ENCODE measurements at places on chromosomes 7 and 10.

DNA sequence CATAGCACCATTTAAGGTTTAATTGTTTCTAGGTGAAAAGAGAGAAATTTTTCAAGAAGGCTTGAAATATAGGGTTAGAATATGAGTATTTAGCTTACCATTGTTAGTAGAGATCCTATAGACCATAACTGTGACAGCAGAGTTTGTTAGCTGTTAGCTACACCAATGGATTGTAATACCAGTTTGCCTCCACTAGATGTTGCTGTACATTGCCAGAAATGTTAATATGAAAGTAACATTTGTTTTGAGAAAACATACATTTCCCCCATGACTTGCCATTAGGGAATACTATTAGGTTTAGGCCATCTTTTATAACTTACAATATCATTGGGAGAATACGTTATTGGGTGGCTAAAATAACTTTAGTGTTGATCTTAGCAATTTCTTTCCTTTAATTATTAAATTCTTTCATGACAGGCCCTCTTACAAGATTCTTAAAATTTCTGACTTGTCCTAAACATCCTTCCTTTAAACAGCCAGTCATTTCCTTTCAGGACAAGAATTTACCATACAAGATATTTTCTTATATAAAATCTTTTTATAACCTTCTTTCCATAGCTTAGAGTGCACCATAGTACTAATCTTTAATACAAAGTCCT is 39.5 kb downstream of the ZNF117 start:
- no peak for DNase-seq

DNA sequence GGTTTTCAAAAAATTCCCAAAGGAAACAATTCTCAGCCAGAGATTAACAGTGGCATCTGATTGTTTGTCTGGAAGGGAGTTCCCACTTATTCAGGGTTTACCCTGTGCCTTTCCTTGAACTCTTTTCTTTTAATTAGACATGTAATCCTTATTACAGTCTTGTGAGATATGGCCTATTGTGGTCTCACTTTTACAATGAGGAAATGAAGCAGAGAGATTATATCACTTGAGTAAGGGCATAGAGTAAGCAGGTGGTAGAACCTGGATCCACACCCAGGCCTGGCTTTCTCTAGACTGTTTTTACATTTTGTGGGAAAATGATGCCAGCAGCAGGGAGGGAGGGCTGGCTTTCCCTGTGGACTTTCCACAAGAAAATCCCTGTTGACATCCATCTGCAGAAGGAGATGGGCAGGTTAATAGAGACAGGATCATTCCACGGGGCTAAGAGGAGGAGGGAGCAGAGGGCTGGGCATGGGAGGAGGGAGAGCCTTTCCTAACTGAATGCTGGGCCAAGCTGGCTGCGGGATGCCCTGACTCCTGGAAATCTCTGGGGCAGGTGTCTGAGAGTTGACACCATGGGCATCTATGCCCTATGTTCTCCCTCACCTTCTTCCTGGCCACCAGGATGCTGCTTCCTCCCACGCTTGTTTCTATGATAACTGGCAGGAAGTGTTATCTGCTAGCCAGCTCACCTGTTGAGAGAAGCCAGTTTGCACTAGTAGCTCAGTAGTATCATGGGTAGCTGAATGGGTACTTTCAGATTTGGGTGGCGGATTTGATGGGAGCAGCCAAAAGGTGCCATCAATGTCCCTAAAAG is 28.7 kb upstream of the ARHGAP22 start:
- DNase-seq = no peak

- no peak for DNase-seq
Measured at GRCh38 chr7:158406801-158407200, 180.8 kb downstream of the PTPRN2 start.

- DNase-seq = no peak
Measured at GRCh38 chr10:70192326-70192968, 22.1 kb upstream of the SAR1A start.

DNA sequence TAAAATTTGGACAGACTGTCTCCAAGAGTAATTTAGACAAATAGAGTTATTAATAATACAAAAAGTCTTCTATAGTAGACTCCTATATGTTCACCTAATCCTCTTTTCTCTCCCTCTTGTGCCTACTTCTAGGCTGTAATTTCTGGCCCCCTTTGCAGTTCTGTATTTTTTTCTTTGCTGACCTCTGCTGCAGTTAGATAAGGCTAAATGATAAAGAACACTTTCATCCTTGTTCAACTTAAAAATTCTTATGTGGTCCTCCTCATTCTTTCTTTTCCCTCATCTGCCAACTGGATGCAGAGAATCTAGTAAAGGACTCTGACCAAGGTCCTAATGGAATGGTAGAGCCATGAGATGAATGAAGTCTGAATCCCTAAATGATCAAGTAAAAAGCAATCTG is 20.1 kb downstream of the GLCCI1 start:
- no peak for DNase-seq

DNA sequence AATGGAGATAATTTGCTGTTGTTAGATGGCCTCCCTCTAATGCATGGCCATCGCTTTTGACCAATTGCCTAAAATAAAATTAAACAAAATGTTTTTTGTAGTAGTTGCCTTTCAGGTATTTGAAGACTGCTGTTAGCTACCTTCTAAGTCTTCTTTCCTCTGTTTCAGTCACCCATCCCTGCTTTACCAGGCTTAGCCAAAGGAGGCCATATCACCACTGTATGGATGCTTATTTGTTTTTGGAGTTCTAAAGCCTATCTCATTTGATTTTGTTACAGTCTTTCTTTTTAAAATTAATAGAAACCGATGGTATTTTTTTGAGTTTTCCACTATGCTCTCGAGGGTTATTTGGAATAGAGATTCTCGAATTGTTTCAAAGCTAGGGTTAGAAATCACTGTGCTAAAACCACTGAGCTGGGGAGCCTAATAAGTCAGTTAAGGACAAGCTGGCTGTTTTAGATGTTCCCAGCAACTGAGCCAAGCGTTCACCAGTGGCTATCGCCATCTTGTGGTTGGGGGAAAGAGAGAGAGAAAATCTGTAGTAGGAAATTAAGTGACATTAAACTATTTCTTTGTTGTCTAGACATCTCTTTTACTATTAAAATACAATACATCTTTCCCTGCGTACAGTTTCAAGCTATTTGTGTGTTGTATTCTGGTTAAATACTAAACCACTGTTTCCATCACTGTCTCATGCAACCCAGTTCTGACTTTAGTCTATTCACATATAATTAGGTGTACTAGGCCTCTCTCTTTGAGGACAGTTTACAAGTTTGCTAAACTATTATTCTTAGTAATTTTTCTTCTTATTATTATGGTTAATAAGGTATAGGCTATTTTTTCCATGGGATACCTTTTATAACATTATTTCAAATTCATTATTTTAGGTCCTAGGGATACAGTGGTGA is 52.2 kb downstream of the GPR158 start:
- DNase-seq = peak; percentile 2

- no peak for DNase-seq
Measured at GRCh38 chr10:33521904-33522303, 187.4 kb upstream of the NRP1 start.

GRCh38 chr10:32315424-32315823 is 31.5 kb downstream of the EPC1 start:
- no peak for DNase-seq

DNA sequence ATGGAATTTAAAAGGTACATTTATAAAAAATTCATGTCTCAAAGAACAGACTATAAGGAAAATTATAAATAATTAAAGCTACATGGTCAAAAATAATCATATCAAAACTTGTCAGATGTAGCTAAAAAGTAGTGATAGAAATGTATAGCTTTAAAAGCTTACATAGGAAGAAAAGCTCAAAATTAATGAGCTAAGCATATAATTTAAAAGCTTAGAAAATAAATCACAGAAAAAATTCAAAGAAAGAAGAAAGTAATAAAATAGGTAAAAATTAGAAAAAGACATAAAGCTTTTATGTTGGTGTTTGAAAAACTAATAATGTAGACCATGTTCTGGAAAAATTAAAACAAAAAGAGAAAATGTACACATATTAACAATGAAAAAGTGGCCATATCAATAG is 5.3 kb downstream of the TCAF1 start:
- DNase-seq = no peak

GRCh38 chr7:57638666-57639065 is 188.7 kb downstream of the ZNF716 start:
- no peak for DNase-seq

- DNase-seq = no peak
Measured at GRCh38 chr7:130201796-130202195, 3.4 kb downstream of the TMEM209 start.

- no peak for DNase-seq
Measured at GRCh38 chr7:5472432-5473315, 49.0 kb upstream of the TNRC18 start.

DNA sequence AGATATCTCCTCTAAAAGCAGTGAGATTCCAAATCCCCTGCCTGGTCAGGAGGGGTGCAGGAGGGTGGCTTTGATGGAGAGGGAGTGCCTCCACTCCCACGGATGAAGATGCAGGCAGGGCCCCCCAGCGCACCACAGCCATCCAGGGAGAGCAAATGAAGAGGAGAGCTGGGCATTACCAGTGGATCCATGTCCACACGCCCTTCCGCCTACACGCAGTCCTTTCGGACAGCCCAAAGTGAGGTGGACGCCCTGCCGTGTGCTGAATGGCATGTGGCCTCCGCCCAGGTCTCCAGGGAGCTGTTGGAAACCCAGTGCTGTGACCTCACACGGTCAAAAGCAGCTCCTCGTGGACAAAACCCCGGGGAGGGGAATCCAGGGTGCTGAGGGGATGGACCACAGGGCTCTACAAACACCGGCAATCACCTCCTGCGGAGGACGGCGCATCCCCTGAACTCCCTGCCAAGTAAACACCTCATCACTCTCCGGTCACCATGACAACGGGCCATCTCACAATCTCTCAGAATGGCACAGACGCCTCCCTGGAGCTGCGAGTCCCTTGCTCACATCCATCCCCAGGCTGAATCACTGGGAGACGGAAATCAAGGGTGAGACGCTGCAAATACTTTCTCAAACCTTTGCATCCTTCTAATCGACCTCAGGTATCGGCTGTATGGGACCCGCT is 35.0 kb upstream of the DNAAF5 start:
- no peak for DNase-seq

Data from stimulated activated CD4-positive, alpha-beta T cell treated with anti-CD3 and anti-CD28 coated beads, Interleukin-1b, Interleukin-23, amount 100 ng/mL, for 48 hours (primary cell).